Left lung (tissue), 14 donors: ENCODE measurements at places on chromosomes 6 and 20. TPM values are rescaled to one million over a fixed set of nuclear protein-coding genes. Genes with fewer than 3 reads are reported as not detected.

DNA sequence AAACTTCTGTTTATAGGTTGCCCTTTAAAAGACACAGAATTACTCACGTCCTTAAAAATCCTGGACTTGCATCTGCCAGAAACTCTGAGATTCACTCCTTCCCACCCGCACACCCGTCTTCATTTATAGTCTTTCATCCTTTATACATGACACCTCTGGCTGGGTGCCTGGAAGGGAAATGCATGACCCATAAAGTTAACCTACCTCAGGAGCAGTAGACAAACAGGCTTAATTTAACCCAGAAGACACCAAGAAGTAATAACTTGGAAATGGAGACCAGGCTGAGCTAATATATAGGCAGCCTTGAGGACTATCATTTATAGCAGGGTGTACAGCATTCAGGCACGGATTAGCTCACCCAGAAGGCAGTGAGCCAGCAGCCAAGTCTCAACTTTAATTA, 429.0 kb upstream of the NRSN1 start:
- no peak overlapping the region for H3K27ac ChIP-seq
- no peak for DNase-seq

BPI gene
- total RNA-seq = 0.47 TPM

DNA sequence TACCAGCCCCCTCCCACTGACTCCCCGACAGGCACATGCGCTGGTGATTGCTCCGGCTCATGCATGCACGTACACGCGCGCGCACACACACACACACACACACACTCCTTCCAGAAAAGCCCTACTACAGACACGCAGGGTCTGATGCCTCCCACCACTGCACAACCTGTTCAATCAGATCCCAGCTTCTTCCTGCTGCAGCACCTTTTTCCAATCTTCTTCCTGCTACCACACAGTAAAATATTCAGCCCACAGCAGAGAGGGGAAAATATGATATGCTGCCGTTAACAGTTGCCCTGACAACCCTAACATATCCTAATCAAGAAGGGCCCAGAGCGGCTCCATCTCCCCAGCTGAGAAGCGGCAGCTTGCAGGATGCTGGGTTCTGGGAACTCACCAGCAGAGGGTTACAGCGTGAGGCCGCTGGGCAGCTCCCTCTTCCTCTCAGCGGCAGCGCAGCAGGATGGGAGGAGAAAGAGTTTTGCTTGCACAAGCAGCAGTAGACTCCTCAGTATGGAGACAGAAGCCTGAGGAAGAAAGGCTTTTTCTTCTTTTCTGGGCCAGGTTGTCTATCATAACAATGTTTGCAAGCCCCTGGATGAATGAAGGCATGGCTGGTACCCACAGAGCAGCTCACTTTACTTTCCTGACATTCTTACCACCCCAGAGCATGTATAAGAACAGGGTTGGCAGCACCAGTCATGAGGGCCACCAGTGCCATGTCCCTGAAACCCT, 23.9 kb downstream of the MAP7 start:
- H3K27ac ChIP-seq = no peak overlapping the region
- no peak overlapping the region for H3K4me3 ChIP-seq
- H3K36me3 ChIP-seq = no peaks in the 10 kb centered on the region

DNA sequence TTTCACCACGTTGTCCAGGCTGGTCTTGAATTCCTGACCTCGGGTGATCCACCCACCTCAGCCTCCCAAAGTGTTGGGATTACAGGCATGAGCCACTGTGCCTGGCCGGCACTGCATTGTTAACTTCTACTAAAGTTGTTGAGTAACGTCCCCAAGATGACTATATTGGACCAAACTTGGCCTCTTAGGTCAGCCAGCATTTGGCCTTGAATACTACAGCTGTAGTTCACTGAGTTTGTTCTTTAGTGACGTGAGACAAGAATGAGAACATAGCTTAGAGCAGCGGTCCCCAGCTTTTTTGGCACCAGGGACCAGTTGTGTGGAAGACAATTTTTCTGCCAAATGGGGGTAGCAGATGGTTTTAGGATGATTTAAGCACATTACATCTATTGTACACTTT, 237.1 kb downstream of the TBC1D7 start:
- H3K36me3 ChIP-seq = no peaks in the 10 kb centered on the region
- no peak overlapping the region for H3K27ac ChIP-seq
- H3K27me3 ChIP-seq = no peaks in the 10 kb centered on the region
- H3K4me3 ChIP-seq = no peak overlapping the region

EMILIN3 gene
- total RNA-seq = 0.08 TPM
